Right forelimb (tissue), 1 donor: ENCODE measurements at places on chromosomes 2 and 18.

GRCh38 chr18:52220062-52220591 lies 119.9 kb upstream of the DCC start:
- DNase-seq: no peak

- DNase-seq: no peak
Observed at GRCh38 chr18:24022161-24022560, 7.6 kb downstream of the TTC39C start.

- DNase-seq: no peak
Observed at GRCh38 chr2:75055142-75055819, 96.8 kb downstream of the POLE4 start.

DNA sequence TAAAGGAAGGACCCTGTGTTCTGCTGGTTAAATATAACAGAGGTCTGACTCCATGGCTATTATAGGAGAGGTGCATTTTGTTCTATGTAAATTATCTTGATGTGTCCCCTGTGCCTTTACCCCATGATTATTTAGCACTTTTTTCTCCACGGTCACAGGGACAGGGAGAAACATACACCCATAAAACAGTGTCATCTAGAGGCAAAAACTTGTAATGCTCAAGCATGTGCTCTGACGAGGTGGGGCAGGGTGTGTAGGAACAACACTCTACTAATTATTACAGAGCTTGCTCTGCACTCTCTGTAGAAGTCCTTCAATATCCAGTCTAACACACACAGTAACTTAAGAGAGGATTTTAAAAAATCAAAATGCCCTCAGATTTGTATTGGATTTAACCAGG lies 187.9 kb downstream of the NEDD4L start:
- DNase-seq: no peak

GRCh38 chr2:221097568-221097915 lies 474.6 kb downstream of the EPHA4 start:
- DNase-seq: no peak

- DNase-seq: no peak
Observed at GRCh38 chr2:180934911-180935310, 45.5 kb upstream of the UBE2E3 start.

- DNase-seq: no peak
Observed at GRCh38 chr2:159549234-159549633, 67.1 kb downstream of the BAZ2B start.

DNA sequence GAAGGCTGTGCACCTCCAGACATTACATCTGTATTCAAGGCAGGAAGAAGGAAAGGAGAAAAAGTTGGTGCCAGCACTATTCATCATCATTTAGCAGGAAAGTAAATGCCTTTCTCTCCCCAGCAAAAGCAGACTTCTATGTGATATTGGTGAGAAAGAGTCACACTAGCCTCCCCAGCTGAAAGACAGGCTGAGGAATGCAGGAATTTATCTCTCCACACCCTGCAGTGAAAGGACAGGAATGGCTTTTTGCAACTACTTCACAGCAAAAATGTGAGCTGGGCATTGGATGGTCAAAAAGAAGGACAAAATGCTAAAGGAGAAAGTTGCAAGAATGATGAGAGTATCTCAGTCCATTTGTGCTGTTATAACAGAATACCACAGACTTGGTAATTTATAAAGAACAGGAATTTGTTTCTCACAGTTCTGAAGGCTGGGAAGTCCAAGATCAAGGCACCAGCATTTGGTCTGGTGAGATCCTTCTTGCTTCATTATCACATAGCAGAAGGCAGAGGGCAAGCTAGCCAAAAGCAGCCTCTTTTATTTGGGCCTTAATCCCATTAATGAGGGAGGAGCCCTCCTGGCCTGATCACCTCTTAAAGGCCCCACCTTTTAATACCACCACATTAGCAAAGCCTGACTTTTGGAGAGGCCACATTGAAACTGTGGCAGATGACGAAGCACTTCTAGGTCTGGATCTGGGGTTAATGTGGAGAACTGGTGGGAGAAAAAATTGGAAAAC lies 388.1 kb upstream of the SLC14A2 start:
- no peak for DNase-seq

DNA sequence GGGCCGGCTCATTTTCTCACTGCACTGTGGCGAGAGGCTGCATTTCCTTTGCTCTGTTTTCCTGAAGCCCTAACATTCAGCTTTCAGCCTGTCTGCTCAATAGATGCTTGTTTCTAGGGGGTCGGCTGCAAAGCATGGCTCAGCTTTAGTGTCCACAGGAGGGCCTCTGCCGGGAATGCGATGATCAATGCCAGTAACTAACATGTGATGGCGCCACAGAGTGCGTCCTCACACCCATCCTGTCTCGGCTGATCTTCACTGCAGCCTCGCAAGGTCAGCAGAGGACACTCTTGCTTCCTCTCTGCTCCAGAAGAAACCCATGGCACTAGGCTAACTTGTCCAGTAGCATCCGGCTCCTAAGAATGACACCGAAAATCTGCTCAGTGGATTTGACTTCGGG lies 156.4 kb upstream of the PXDN start:
- DNase-seq: no peak

DNA sequence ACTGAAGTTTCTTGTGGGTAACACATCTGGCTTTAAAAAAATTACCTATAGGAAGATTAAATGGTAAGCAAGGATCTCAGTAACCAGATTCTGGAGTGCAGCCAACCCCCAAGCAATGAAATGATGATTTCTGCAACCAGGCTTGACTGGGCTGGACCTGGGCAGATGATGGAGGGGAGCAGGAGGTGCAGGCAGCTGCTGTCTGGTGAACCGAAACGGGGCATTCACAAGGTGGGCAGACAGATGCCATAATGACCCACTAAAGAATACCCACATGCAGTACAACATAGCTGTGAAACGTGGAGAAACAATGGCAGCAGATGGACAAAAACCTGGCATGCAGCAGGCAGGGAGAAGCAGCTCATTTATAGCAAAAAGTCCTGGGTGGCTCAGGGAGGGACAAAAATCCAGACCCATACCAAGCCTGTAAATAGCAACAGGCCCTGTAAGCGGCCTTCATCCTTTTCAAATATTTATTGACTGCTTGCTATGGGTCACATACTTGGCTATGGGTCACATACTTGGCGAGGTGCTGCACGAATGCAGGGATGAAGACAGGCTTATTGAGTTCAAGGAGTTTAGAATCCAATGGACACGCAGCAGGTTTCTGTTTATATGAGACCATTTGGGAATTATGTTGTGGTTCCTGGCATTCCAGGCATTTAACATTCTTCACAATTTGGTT lies 244.7 kb downstream of the HRH4 start:
- no peak for DNase-seq

DNA sequence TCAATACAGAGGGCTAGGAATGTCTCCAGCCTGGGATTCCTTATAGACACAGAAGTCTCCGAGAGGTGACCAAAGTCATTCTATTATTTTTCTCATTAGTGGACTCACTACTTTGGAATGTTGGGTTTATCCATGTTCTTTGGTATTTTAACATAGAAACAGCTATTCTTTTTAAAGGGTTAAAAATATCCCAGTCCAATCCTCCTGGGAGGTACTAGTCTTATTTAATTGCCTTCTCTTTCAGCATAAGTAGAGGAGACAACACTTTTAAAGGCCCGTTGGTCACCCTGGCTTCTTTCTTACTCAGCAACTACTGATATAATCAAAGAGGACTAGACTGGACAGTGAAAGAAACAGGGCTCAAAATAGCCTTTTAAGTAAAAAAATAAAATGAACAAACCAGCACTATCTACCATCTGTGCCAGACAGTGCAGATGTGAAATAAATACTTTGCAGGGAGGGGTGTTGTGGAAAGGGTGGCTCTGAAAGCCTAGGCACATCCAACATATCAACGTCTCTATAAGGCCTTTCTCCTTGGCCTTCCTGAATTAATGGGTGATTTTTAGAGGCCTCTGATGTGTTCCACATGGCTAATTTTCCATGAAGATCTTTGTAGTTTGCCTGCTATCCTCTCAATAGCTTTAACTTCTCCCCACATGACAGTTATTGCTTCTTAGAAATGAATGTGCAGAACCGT lies 334.4 kb upstream of the THUMPD2 start:
- DNase-seq: no peak

- DNase-seq: no peak
Observed at GRCh38 chr2:36915627-36916026, 50.7 kb downstream of the STRN start.

DNA sequence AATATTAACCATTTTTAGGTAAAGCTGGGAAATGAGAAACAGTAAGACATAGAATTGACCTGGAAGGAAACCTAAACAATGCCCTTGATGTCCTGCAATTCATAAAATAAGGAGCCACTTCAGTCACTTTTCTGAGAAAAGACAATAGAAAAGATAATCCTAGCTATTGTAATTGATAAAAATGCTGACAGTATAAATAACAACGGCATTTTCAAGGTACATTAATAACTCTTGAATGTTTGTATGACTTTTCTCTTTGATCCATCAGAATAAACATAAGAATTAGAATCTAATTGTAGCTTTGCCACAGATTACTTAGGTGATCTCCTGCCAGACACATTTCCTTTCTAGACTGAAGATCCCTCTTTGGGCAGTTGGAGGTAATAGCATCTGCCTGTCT lies 719.5 kb downstream of the SLC4A3 start:
- DNase-seq: no peak

DNA sequence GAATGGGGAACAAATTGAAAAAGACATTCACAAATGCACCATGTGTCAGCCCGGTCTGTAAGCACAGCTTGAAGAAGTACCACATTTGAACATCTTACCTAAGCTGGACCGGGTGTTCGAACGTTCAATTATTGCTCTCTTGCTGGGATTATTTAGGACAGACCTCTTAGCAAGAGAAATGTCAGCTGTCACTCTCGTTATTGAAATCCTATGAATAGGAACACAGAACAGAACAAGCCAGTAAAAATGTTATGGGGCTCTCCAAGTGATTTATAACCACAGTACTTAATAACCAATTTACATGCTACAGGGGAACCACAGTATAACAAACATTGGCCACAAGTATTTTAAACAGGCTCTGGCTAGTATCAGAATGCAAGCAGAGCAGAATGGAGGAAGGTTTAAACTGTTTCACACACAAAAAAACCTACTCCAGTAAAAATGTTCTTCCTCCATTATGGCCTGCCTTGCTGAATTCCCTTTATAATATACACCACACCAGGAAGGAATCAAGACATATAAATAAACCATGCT lies 32.5 kb upstream of the ARL5A start:
- no peak for DNase-seq

DNA sequence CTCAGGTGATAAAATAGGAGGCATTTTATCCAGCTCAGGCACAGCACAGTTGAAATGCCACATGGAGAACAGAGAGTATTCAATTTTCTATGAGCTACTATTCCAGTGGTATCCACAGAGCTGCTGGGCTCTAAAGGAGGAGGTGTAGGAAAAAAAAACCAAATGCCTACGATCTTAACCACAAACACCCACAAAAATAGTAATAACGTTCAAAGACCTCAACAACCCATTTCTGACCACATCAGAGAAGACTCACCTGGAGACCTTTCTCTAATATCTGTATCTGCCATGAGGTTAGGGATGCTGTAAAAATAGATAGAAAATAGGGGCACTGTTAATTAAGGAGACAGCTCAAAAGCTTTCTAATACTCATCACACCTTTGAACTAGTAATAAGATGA lies 294.6 kb upstream of the PARD3B start:
- no peak for DNase-seq

- no peak for DNase-seq
Observed at GRCh38 chr2:42386682-42387081, 25.7 kb upstream of the COX7A2L start.

DNA sequence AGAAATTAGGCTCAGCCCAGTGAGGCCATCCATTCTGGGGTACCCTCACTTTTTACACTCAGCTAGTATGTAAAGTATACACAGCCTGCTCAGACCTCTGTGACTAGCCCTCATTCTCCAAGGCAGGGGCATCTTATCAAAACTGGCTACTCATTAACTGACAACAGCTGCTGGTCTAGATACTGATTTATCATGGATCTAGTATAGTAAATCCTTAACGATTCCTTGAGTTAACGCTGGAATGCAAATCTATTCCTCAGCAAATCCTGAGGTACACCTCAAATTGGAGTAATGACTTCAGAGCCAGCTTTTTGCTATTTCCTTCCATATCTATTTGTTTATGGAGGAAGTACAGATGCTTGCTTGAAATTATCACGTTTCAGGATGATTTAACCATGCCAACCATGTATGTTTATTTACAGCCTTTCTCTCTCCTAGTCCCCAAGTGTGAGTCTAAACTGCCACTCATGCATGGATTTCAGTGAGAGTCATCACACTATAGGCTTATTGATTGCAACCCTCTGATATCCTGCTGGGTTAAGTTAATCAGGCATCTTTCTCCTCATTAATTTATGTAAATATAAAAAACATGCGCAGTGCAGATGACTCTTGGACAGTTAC lies 70.2 kb upstream of the DOK6 start:
- DNase-seq: no peak

GRCh38 chr2:168686452-168687191 lies 115.8 kb upstream of the NOSTRIN start:
- no peak for DNase-seq

DNA sequence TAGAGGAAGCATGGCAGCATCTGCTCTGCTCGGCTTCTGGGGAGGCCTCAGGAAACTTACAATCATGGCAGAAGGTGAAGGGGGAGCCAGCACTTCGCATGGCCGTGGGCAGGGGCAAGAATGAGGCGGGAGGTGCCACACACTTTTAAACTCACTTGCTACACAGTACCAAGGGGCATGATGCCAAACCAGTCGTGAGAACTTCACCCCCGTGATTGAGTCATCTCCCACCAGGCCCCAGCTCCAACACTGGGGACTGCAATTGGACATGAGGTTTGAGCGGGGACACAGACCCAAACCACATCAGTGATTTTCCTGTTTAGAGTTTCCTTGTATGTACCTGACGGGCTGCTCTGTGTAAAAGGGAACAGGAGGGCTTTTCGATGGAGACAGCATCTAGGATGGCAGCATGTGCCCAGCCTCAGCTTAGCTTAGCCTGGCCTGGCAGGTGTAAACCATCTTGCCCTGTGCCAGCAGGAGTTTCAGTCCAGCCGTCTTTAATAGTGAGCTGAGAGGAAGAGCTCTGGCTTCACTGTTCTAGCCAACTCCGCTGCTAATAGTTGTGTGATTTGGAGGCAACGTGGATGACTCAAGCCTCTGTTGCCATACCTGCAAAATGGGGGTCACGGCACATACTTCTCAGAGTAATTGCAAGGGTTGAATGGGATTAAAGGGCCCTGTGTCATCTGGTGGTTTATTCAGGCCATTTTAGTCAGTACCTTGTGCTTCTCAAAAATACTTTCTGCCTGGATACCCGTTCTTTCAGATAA lies 101.8 kb downstream of the ASAP2 start:
- DNase-seq: no peak

DNA sequence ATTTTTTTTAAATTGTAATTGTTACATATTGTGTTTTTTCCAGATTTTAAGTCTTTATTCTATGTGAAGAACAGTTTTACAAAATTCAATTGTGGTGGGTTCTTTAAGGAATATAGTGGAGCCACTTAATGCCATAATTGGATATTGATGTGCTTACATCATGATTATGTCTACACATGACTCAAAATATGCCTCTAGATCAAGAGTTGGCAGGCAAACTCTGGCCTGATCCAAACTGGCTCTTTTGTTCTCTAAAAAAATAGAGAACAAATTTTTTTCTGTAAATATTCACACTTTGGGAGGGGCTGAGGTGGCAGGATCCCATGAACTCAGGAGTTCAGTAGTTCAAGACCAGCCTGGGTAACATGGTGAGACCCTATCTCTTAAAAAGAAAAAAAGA lies 8.3 kb downstream of the EHBP1 start:
- no peak for DNase-seq
